ENCODE measurements at places on chromosomes 12 and 14.

DNA sequence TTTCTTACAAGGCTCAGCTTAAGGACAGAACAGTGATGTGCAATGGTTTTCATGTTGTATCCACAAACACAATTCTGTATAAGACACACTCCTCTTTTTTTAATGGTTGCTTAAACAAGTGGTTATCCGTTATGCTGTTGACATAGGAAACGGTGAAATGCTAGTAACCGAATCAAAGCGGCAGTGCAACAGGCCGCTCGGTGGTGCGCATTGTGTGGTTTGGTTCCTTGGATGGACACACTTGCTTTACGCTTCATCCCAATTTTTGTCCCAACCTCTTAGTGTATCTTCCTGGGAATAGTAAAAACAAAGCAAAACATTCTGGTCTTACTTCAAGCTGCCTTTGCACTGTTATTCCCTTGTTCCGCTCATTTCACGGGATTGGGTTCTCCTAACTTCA, 650 bp upstream of the PTGER2 start:
- no peak for ATAC-seq

- no peak for ATAC-seq
Observed at GRCh38 chr14:54123841-54124240, 167.2 kb upstream of the BMP4 start.

DNA sequence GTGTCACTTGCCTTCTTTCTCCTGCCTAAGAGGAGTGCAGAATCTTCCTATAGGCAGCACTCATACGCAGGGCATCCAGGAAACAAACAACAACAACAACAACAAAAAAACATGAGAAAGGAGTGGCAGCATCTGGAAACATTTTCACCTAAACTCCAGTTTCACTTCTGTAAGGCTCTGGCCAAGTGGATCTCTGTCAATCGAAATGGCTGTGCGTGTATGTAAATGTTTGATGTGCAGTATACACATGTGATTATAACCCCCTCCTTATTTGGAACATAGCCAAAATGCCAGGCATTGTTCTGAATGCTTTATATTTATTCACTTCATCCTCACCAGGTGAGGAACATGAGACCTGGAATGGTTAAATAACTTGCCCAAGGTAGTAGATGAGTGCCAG, 76.8 kb downstream of the COX16 start:
- ATAC-seq = no peak

GRCh38 chr14:95503365-95504134, 12.9 kb downstream of the SYNE3 start:
- ATAC-seq = peak; percentile 68

DNA sequence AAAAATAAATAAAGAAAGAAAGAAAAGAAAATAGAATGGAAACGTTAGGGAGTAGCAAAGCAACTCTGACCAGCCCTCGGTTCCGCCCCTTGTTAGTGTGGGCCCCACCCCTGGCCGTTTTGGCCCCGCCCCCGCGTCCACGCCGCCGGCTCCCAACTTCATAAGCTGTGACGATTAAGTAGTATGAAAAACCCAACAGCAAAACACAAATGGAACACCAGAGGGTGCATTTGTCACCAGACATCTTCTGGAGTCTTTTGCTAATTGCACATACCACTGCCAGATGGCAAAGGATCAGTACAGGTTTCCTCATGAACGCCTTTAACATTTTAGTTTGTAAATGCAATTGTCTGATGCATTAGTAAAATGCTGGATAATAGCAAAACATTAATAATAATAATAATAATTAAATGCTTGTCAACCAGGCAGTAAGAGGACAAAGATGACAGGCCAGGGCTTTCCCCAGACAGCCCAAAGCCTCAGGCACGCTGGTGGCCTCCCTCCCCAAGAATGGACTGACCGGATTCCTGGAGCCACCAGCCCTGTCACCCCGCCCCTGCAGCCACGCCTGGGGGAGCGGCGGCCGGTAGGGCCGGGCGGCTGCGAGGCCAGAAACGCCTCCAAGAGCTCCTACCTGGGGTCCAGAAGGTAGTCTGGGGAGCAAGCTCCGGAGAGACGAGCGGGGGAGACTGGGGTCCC, 23.6 kb downstream of the HSP90AA1 start:
- peak; percentile 91 for ATAC-seq

- no peak for ATAC-seq
Observed at GRCh38 chr12:113240395-113240794, 19.1 kb downstream of the TPCN1 start.

DNA sequence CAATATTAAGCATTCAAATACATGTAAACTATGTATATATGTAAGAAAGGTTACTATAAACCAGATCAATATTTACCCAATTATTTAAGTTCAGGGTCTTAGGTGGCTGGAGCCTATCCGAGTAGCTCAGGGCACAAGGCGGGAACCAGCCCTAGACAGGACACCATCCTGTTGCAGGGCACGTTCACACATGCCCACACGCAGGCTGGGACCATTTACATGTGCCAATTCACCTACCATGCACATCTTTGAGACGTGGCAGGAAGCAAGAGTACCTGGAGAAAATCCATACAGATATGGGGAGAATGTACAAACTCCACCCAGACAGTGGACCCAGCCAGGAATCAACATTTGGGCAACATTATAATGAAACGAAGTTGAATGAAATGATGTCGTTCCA, 263.0 kb upstream of the E2F7 start:
- no peak for ATAC-seq

DNA sequence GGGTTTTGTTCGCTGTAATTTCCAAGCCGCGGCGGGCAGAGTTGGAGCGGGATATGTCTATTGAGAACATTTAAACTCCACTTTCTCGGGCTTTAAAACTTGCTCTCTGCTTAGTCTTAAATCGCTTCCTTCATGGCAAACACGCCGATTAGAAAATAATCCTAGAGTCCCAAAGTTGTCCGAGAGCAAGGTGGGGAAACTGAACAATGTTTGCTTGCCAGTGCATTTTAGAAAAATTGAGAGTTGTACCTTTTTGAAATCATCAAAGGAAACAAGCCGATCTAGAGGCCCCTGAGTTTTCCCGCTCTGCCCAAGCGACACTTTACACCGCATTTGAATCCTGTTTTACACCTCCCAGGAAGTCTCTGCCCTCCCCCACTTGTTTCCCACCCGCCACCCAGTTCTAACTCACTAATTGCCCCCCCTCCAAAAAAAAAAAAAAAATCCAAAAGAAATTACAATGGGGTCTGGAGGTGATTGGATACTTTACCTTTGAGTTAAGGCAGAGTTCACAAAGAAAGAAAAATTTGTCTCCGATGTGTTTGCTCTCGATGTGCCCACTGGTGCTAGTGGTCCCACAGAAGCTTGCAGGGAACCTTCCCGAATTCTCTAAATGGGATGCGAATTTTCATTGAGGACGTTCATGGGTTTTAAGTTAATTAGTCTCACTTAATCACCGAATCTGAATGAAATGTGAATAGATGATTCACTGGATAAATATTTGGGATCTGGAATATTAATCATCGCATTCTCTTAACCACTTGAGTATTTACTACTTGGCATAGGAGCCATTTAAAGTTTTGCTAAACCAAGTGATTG, 2.3 kb downstream of the HMGA2 start:
- ATAC-seq = no peak

DNA sequence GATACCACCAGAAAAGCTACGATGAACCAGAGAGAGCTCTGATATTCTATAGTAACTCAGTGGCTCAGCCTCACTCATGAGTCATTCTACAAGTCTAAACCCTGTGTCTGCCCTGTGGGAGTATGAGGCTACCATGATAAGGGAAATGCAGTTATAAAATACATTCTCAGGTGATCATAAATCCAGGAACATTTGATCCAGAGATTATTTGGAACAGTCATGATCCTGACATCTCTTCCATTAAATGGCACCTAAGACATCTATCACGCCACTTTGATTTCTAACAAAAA, 202.6 kb upstream of the RASSF8 start:
- ATAC-seq = no peak

DNA sequence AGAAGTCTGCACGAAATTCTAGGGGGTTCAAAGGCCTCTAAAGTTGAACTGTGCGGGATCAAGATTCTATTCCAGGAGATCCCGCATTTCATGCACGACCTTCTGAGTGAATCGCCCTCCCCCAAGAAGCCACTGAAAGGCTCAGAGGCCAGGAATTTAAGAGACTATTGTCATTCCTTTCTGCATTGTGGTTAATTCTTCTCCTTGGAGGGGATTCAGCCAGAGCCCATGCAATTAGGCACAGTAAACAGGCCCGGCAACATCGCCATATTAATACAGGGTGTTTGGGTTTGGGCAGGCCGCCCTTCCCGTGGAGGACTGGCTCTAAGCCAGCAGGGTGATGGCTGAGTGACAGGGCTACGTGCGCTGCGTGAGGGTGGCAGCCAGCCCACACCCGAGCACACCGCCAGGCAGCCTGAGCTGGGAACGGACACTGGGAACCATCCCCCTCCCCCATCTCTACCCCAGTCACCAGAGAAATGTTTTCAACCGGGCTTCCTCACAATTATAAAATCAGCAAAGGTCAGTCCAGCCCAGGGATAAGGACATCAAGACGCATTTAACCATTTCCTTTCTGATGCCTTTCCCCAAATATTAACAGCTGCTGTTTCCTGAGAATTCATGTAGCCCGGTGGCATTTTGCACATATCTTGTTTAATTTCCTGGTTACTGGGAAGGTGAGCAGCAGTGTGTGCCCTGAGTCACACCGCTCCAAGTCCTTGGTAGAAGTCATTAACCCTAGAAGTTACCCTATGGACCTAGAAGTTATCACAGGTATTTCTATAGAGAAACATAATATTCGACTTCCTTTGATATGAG, 12.5 kb downstream of the EGLN3 start:
- ATAC-seq = no peak

- no peak for ATAC-seq
Observed at GRCh38 chr14:72752034-72752412, 141.9 kb downstream of the DPF3 start.

GRCh38 chr14:77091518-77091917, 6.5 kb upstream of the CIPC start:
- no peak for ATAC-seq

DNA sequence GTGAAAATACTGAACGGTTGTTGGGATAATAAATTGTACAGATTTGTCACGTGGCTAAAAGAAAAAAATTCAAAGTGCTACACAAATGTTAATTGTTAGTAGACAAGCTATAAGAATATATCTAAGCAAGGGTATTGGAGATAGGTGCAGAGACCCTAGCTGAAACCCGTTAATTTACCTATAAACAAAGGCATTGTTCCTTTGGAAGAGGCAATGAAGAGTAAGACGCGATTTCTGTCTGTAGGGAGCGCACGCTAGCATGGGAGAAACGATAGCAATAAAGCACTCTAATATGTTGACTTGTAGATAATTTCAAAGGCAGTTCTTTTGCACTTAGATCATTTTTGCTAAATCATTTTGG, 565 bp downstream of the CCDC77 start:
- no peak for ATAC-seq

GRCh38 chr12:9721394-9722092, 11.4 kb downstream of the CLECL1 start:
- ATAC-seq = no peak

- peak; percentile 31 for ATAC-seq
Observed at GRCh38 chr12:93060666-93061472, 131.8 kb upstream of the EEA1 start.

GRCh38 chr14:100049220-100049619, 16.0 kb upstream of the EVL start:
- ATAC-seq = no peak

- no peak for ATAC-seq
Observed at GRCh38 chr12:38847247-38847646, 58.1 kb downstream of the CPNE8 start.

DNA sequence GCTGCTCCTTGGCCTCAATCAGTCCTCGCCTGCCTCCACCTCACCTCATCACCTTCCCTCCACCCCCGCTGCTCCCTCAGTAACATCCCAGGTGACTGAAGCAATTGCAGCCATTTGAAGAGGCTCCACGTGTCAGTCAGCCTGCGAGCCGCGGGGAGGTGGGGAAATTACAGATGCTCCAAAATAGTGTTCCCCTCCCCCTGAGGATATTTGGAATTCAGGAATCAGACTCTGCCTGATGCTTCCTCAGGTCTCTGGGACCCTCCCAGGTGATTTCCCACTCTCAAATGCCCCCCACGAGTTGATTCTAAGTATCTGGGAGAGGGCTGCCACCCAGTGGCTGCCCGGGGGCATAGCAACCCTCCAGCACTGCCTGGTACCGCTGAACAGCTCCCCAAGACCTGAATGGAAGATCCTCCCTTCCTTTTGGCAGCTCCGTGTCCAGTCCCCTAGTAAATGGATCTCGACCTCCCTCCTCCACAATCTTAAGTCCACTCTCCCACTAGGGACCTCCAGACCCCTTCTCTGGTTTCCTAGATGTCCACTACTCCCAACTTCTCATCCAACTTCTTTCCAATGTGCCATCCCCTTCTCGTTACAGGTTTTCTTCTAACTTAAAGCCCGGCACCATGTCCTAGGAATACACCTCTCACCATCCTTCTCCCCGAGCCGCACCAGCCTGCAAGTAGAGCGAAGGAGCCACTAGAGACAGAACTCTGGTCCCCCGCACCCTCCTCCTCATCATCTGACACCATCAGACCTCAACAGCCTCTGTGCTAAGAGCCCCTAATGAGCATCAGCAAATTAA, 1.4 kb upstream of the ASIC1 start:
- peak; percentile 39 for ATAC-seq

DNA sequence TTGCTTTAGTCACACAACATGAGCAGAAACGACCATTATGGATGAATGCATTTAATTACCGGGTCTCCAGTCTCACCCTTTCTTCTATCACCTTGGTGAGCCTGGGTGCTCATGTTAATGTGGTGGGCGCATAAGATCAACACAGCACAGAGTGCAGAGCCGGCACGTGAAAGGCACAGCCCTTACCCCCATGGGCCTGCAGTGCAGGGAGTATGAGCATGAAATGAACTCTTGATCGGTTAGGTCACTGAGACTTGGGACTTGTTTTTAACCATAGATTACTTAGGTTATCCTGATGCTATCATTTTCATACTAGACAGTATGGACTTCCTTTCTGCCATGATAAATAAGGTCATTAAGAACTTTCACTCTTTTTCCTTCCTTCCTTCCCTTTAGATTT, 156.8 kb downstream of the CRADD start:
- no peak for ATAC-seq

- no peak for ATAC-seq
Observed at GRCh38 chr12:54360717-54361456, 3.4 kb downstream of the GPR84 start.

GRCh38 chr12:112524676-112525425, 106.1 kb downstream of the PTPN11 start:
- ATAC-seq = no peak

DNA sequence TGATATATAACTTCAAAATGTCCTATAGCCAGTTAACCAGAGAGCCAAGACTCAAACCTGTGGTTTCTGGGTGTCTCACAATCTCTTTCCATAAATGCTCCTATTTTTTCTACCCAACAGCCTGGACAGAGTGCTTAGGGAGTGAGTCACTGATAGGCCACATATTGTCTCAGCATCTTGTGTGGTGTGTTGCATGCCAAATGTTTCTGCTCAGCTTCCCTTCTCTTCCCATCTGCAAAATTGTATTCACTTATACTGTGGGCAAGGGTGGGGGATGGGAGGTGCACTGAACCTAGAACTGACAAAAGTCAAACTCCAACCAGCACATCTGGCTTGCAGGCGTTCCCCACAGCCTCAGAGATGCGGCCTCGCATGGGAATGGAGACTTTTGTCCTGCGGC, 123.3 kb downstream of the KCNA5 start:
- ATAC-seq = no peak

- ATAC-seq = no peak
Observed at GRCh38 chr14:84272290-84272721, 1257.6 kb upstream of the FLRT2 start.
